ENCODE measurements at places on chromosomes 16 and 17.

GRCh38 chr16:82715833-82716232, 89.1 kb downstream of the CDH13 start:
- DNase-seq, result no peak

DNA sequence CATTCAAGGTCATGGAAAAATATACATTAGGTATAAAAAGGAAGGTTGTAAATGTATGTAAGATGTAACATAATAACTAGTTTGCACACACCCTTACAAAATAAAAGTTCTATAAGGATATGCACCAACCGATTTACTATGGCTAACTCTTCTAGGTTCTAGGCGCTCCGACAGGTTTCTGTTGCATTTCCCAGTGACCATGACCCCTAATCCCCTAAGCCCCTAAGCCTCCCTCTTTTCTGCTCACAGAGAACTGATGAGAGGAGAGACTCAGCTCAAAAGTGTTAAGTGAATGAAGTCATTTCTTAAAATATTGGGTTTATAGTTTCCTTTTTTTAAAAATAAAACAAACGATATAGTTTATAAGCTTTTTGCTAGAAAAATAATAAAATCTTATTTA, 30.0 kb upstream of the HEATR6 start:
- DNase-seq, result no peak

DNA sequence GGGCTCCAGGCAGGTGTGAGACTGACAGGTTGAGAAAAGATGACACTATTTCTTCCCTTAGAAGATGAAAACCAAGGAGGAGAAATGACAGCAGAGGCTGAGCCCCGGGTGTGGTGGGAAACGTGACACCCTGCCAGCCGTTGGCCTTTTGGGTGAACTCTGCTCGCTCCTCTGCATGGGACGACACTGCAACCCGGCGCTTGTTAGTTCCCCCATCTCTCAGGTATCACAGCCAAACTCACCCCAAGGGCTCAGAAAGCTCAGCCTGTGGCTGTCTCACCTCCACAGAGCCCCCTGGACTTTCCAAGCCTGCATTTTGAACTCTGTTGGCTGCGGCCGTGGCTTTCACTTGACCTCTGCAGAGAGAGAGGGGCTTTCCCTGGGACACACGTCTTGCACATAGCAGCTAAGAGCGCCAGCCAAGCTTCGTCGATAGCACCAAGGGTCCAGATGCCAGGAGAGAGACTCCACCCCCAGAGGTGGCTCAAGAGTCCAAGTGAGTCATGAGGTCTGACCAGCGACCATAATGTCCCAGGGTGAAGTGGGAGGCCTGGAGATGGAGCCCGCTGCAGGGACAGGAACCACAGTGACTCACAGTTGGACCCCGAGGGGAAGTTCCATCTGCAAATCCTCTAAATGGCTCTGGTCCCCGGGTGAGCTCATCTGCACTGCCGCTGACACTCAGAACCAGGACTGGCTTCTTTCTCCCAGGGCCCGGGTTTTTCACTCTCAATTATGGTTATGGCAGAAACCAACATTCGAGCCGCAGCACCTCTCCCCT, 301.9 kb downstream of the SOX9 start:
- no peak for DNase-seq

DNA sequence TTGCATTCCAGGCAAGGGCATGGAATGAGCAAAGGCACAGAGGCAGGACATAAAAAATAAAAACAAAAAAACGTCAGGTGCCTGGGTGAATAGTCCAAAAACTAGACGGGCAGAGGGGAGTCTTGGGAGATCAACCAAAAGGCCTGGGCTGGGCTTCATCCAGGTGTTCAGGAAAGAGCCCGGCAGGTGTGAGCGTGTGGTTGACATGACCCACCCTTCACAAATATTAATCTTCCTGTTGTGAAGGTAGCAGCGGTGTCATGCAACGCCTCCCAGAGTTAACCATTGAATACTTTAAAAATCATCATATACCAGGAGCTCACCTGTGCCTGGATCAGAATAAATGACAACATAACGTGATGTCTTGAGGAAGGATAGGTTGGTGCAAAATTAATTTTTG, 90.6 kb downstream of the USP22 start:
- DNase-seq, result no peak

DNA sequence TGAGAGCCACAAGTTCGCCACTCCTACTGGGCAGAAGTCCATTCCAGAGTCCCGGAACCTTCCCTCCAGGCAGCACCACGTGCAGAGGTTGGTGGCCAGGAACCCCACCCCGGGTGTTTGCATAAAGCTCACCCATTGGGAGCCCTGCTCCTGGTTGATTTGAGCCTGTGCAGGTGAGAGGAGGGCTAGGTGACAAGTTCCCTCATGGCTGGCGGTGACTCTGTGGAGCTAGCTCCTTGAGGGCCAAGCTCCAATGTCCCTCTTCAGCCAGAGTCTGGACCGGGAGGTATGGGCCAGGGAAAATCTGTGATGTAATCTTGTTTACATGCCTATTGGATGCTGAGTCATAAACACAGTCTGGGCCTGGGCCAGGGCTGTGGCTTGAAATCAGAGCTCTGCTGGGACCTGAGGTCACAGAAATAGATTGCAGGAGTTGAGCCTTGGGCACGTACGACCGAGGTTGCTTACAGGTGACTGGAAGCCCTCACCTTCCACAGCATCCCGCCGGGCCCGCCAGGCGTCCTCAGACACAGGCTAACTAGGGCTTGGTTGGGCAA, 118.9 kb downstream of the AATF start:
- DNase-seq, result no peak

- DNase-seq, result peak; percentile 67
These were observed 2.4 kb upstream of the MTSS2 start for GRCh38 chr16:70688246-70688742.

- no peak for DNase-seq
These were observed 14.2 kb upstream of the RAP1GAP2 start for GRCh38 chr17:2782055-2782454.

- DNase-seq, result no peak
These were observed 294.0 kb downstream of the ZFHX3 start for GRCh38 chr16:72753881-72754280.

GRCh38 chr17:57338257-57338914, 82.1 kb downstream of the MSI2 start:
- no peak for DNase-seq

DNA sequence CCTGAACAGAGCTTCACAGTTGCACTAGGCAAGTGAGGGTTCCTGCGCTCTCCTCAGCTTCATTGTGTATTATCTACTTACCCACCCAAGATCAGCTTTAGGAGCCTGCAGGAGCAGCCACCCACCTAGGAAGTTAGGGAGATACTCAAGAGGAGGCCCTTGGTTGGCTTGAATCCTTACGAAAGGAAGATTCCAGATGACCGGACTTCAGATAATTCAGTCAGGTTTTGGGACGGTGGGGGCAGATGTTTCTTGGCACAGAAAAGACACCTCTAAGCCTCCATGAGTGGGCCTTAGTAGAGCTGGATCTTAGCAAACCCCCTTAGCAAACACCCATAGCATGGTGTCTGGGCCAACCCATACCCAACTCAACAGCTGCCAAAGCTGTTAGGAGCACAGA, 2.4 kb upstream of the CBFB start:
- no peak for DNase-seq

GRCh38 chr16:68265078-68265920, 973 bp downstream of the SLC7A6 start:
- no peak for DNase-seq

DNA sequence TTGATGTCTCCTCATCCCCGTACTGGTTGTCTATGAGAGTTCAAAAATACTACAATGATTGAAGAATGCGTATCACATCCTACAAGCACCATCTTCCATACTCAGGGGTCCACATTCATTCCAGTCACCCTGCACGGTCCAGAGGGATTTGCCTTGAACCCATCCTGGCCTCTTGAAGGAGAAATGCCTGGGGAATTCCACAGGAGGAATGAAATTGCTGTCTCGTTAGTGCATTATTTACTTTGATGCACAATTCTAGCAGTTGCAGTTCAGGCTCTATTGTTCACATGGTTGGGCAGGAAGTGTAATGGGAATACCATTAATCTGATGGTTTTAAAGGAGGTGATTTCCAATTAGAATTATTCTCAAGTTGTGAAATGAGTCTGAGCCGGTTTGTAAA, 369.1 kb upstream of the XYLT1 start:
- DNase-seq, result no peak

DNA sequence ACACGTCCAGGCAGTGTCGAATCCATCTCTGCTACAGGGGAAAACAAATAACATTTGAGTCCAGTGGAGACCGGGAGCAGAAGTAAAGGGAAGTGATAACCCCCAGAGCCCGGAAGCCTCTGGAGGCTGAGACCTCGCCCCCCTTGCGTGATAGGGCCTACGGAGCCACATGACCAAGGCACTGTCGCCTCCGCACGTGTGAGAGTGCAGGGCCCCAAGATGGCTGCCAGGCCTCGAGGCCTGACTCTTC, 7.2 kb upstream of the CD68 start:
- no peak for DNase-seq

- DNase-seq, result no peak
These were observed 107.4 kb upstream of the TOM1L1 start for GRCh38 chr17:54793271-54793670.

GRCh38 chr17:17098551-17099179, 56.4 kb downstream of the MPRIP start:
- DNase-seq, result no peak

- no peak for DNase-seq
These were observed 417.8 kb upstream of the CCL2 start for GRCh38 chr17:33837281-33837680.

DNA sequence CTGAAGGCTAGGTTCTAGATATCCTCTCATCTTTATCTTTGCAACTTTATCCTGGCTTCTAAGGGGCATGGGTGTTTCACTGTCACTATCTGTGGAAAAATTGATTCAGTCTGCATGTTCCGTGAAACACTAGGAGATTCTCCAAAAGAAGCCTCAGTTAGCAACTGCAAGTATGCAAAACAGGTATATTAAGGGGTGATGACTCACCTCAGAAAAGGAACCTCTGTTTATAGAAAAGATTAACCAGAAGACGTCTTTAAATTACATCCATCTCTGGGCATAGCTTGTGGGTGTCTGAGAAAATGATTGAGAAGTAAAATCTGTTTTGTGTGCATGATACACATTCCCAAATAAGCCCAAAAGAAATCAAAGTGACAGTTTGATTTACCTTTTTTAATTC, 353.8 kb upstream of the HSBP1 start:
- no peak for DNase-seq

DNA sequence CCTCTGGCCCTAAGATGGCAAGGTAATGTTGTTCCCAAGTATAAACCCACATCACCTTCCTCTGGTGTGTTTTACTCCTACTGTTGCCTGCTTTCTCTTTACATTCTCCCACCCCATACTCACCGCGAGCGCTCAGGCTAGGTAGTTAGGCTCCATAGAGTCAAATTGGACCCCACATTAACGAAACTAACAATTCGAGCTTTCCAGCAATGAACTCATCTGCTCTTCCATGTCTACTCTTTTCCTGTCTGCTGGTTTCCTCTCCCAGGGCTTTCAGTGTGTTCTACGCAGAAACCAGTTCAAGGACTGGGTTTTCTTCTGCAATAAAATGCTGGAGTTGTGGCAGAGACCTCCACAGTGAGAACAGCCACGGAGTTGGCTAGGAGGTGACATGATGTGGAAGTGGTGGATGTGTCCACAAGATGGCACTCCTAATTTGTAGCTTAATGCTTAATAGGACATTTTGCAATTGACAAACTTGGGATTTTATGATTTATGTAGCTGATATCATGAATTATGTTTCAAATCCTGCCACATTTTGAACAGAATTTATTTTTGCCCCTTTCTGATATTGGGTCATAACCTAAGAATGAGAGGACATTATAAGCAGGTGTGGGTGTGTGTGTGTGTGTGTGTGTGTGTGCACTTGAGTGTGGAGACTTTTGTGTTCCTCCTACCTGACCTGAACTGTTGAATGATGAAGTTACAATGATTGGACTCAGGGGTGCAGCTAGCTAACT, 2.2 kb upstream of the UQCRC2 start:
- no peak for DNase-seq

DNA sequence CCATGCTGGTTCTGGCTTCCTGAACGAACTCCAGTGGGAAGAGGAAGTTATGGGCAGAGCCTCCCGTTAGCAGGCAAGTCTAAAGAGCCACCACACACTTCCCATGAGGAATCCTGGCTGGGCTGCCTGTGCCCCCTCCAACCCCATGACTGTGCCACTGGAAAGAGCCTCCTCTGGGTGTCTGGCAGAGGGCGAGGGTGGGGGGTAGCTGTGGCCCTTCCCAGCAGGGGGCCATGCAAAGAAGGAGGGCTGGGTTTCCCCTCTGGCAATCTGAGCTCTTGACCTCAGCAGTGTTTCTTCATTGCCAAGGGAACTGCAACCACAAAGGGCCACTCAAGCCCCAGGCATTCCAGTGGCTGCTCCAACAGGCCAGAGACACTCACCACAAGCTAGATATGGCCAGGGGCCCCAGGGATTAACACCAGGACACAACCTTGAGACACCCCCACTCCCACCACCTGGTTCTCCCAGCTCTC, 1.7 kb upstream of the RRAD start:
- DNase-seq, result no peak

GRCh38 chr16:49514073-49514980, 140.7 kb downstream of the C16orf78 start:
- no peak for DNase-seq

DNA sequence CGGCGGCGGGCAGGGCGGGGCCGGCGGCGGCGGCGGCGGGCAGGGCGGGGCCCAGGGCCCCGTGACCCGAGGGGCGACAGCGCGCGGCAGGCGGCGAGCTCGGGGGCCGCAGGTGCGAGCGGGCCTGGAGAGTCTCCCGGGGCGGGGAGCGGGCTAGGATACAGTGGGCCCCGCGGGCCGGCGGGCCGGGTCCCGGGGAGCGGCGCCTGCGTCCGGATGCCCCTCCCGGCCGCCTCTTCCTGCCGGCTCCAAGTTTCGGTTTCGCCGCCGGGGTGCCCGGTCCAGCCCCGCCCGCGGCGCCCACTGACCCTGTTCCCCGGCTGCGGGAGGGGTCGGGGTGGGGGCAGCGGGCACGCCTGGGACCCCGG, at the start of gene RNF213:
RNF213 (plus strand) TSS at position 62 of the 368 bp plus-strand sequence. CDS start 2,830 bp downstream, outside the sequence.
- DNase-seq, result no peak

Data from anterior cingulate cortex (tissue), 58 donors.